ENCODE measurements at places on chromosomes 3 and 15.

- no peak for DNase-seq
Observed at GRCh38 chr3:195207056-195207455, 63.9 kb downstream of the XXYLT1 start.

- no peak for DNase-seq
Observed at GRCh38 chr15:62881056-62881455, 161.5 kb upstream of the TPM1 start.

DNA sequence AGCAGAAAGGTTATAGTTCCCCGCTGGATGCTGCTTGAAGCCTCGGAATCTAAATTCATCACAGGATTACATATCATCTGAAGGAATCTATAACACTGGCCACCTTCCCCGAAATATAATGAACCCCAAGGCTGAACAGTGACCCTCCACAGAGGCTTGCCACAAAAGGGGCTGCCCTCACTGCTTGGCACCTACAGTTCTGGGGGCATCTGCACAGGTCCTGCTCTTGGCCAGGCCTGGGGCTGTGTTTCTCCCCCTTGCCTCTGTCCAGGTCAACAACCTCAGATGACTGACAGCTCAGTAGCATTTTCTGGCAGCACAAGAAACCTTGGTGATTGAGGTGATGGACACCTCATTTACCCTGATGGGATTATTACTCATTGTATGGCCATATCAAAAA is 1.5 kb upstream of the ADAMTS17 start:
- no peak for DNase-seq

GRCh38 chr3:123412076-123412475 is 36.8 kb downstream of the ADCY5 start:
- no peak for DNase-seq

DNA sequence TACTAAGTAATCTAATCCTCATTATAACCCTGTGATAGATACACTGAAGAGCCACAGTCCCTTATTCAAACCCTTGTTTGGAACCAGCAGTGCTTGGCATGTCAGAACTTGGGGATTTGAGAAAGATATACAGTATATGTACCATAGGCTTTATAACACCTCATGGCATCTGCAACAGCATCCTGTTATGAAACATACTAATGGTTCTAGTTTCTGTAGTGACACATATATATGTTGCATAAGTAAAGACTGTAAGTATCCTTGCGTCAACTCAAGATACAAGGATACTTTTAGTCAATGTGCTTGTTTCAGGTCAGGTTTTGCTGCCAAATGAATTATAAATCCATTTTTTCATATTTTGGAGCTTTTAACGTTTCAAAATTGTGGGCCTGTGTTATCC is 58.5 kb downstream of the CCNL1 start:
- no peak for DNase-seq

All from endothelial cell of umbilical vein (primary cell).